ENCODE measurements at places on chromosomes 12 and 14.

- DNase-seq, result no peak
These were observed 1.8 kb downstream of the TRPV4 start for GRCh38 chr12:109831365-109831764.

GRCh38 chr14:54881761-54882401 lies 20.7 kb downstream of the GCH1 start:
- DNase-seq, result no peak

GRCh38 chr12:119592232-119592631 lies 1.3 kb upstream of the TMEM233 start:
- DNase-seq, result no peak

- DNase-seq, result no peak
These were observed 1.5 kb downstream of the MLH3 start for GRCh38 chr14:75049731-75050201.

GRCh38 chr14:72780751-72781150 lies 113.2 kb downstream of the DPF3 start:
- DNase-seq, result no peak

GRCh38 chr14:100135784-100136183 lies 23.7 kb downstream of the DEGS2 start:
- no peak for DNase-seq

GRCh38 chr14:55381040-55381439 lies 30.6 kb downstream of the ATG14 start:
- DNase-seq, result no peak

DNA sequence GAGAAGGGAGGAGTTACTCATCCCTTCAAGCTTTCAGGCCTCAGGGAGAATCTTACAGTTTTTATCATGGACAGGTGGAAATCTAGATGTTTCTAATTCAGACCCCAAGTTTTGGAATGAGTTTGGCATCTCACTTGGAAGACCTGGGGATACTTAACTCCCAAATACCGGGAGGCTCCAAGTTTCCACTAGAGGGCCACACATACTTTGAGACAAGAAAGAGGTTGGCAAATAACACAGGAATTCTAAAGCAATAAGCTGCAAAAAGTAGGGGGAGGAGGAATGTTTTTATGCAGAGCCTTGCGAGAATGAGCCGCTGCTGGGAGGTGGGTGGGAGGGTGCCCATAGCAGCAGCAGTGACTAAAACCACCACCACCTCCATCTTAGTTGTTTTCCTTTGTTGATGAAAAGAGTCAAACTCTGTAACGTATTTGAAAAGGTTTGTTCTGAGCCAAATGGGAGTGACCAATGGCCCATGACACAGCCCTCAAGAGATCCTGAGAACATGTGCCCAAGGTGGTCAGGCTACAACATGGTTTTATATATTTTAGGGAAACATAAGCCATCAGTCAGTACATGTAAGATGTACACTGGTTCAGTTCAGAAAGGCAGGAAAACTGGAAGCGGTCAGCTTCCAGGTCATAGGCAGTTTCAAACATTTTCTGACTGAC lies 34.2 kb upstream of the RNASE1 start:
- peak; percentile 35 for DNase-seq

- DNase-seq, result peak; percentile 80
These were observed at the start of gene ARL6IP4 for GRCh38 chr12:122980183-122981035. ARL6IP4 (plus strand) TSS chr12:122980681; CDS start chr12:122981140, 459 bp downstream.

DNA sequence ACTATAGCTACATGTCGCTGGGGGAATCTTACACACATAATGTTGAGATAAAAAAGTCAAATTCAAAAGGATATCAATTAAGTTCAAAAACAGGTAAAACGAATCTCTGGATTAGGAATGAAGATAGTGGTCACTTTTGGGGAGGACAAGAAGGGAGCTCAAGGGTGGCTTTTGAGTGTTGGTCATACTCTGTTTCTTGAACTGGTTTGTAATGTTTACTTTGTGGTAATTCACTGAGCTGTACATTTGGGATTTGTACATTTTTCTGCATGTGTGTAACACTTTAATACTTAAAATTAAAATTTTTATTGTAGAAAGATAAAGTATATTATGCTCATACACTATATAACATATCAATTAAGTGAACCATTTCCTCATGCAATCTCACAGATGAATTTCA lies 26.6 kb downstream of the KLHL28 start:
- no peak for DNase-seq

GRCh38 chr12:117580718-117581062 lies 219.3 kb upstream of the NOS1 start:
- DNase-seq, result no peak
